ENCODE measurements at places on chromosomes 12 and 14. TPM values are rescaled to one million over a fixed set of nuclear protein-coding genes. Genes with fewer than 3 reads are reported as not detected.

DNA sequence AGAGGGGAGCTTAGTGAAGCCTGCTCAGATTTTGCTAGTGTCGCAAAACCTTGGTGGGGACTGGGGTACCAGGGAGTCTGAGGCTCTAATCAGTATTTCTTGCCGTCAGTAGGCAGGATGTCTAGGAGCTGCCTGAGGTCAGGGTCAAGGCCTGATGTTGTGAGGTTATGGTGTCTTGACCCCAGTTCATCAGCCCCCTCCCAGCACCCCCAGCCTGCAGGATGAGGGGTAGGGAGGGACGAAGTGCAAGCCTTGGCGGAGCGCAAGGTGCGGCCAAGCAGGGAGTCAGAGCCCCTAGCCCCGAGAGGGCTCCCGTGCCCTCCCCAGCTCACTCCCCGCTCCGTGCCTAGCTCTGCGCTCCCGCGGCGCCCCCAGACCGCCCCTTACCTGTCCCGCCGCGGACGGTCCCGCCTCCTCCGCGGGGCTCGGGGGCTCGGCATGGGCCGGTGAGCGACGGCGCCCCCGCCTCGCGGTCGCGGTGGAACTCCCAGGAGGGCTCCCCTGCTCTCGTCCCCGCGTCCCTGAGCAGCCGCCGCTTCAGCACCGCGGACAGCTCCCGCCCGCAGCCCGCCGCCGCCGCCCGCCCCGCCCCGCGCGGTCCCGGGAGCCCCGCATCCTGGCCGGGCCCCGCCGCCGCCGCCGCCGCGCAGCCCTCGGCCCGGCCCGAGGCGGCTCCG is 347 bp downstream of the SYNDIG1L start:
- DNase-seq, result peak; percentile 82

Gene ABCC9
- total RNA-seq, result 13.0 TPM

DNA sequence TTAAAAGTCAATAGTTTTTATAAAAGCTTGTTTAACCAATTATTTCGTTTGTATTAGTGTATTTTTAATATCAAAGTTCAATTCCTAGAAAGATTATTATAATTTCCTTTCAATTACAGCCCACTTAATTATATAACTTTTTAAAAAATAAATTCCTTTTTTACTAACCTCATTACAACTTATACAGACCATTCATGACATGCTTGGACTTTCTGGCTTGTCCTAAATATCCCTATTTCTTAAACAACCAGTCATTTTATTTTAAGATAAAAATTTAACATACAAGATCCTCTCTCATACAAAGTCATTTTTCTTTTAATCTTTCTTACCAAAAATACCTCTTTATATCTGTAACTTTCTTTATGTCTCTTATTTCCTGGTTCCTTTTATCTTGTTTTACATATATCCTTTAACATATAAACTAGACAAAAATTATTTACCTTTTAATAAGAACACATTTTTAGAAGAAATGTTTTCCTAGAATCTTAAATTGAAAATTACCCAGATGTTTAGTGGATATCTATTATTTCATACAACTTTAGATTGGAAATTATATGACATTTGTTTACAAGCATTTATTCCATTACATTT is 10.4 kb upstream of the TMEM263 start:
- DNase-seq, result no peak

DNA sequence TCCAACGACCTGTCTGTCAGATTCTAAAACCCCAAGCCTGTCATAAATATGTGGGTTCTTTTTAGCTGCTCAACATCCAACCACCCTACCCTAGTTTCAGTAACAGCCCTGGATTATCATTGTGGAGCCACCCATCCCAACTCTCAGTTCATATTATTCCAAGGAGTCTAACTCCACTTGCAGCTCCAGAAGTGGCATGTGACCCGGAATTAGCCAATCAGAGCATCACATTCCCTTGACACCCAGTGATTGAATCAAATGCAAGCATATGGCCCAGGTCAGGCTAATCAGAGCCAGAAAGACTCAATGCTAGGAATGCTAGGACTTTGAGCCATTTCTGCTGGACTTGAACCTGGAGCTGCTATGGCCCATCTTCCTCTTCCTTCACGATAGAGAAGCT is 17.1 kb upstream of the HSP90B1 start:
- DNase-seq, result no peak

- no peak for DNase-seq
Observed at GRCh38 chr12:47722136-47722834, 3.0 kb downstream of the ENDOU start.

Gene ZNF140
- total RNA-seq, result 75.8 TPM

Gene SPIC
- total RNA-seq, result not detected

DNA sequence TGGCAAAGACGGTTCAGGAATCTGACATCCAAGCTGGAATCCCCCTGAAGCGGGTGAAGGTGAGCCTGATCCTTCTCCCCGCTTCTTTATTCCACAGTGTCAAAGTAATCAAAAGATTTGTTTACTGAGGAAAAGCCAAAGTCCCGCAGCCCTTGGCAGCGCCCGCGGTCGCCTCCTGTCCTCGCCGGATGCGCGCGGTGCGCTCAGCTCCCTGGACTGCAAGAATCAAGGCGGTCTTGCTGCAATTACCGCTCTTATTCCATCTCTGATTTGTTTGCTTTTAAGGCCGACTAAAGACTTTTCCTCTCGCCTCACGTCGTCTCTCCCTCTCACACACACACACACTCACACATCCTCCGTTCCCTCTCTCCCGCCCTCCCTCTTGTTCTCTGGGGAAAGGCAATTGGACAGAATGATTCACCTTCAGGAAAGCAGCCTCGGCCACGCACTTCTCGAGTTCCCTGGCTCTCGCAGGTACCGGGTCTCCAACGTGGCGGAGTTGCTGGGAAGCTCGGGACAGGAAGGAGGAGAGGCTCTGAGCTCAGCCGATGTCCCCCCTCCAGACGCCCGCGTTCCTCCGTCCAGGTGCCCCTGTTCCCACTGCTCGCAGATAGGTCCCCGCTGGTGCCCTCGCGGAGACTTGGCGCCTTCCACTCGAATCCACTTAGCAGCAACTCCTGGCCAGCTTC is 68.6 kb upstream of the USP15 start:
- peak; percentile 11 for DNase-seq

Gene C12orf54
- not detected for total RNA-seq

Gene AACS
- 28.1 TPM for total RNA-seq

GRCh38 chr12:70645494-70646317 is 8.5 kb upstream of the PTPRB start:
- DNase-seq, result no peak

DNA sequence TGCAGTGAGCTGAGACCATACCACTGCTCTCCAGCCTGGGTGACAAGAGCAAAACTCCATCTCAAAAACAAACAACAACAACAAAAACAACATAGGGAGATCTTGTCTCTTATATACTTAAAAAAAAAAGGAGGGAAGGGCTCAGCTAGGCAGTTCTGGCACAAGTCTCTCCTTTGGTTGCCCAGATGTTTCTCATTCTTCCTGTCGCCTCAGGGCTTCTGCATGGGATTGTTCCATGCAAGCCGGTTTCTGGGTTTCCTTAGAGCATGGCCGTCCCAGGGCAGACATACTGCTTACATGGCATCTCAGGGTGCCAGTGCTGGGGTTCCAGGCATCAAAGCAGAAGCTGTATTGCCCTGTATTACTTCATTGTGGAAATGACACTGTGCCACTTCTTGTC is 5.2 kb upstream of the SLC8B1 start:
- no peak for DNase-seq

Gene OVCH1
- total RNA-seq, result 0.41 TPM

Gene SYNDIG1L
- 6.9 TPM for total RNA-seq

DNA sequence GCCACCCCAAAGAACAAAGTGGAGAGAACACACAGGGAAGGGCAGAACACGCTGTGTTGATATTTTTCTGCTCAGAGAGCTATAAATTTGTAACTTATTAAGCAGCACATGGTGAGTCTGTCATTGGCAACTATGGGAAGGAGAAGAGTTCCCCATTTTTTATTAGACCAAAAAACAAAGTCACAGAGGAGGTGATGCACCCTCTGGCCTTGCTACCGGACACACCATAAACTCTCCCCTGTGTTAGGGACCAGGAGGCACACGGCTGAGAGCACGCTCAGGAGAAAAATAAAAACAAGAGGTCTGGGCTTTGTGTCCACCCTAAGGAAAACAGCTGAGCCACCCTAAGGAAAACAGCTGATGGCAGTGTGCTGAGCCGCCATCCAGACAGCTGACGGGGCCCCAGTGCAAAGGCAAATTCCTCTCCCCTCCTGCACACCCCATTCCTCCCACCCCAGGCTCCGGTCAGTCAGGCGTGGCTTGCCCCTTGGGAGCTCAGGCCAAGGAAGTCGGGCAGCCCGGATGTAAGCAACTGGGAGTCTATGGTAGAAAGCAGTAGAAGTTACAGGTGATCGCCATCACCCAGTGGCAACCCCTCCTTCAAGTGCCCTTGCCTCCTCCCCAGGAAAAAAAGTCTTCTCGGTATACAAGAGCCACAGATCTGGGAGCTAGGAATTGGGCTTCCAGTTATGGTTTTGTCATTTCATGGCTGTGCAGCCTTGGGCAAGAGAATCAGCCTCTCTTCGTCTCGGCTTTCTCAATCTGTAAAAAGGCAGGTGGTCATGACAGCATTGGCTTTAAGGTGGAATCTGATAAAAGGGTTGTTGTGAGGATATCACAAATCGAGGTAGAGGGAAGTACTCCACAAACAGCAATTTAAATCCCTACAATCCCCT is 2.4 kb downstream of the PXN start:
- no peak for DNase-seq

DNA sequence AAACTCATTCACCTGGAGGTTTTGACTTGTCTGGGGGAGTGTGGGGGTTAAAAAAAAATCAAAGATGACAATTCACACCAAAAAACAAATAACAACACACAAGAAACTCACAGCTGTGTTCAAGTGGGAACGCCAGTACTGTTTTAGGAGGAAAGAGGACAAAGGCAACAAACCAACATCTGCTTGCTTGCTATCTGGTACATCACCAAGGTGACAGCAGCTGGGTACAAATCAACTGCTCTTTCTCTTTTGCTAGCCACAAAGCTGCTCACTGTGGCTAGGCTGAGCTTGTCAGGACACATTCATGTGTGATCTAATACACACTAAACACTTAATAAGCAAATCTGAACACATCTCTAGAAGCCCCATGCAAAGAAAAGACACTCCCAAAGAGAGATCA is 128.0 kb upstream of the RAP1B start:
- no peak for DNase-seq

GRCh38 chr14:71466251-71466650 is 466.0 kb upstream of the RGS6 start:
- DNase-seq, result no peak

DNA sequence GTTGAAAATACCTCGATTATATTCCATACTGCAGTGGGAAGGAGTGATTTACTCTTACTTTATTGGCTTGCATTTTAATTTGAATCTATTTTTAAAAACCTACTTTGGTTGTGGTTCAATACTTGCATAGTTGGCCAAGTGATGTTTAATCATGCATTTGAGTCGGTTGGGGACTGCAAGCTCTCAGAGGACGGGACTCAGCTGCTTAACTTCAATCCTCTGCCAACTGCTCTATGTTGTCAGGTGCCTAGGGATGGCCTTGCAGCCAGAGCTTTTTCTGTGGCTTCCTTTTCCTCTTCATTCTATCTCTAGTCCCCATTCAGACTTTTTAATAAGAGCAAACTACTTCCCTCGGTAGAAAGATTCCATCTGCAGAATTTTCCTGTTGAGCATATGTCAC is 53.4 kb upstream of the KRR1 start:
- no peak for DNase-seq

Gene EIF2B2
- 26.5 TPM for total RNA-seq

GRCh38 chr14:100678469-100678828 is 48.2 kb upstream of the DLK1 start:
- DNase-seq, result no peak

Gene PPP1R36
- 0.82 TPM for total RNA-seq

GRCh38 chr12:93970900-93971688 is 177.3 kb upstream of the PLXNC1 start:
- DNase-seq, result no peak

- DNase-seq, result no peak
Observed at GRCh38 chr14:68947802-68948201, 31.3 kb downstream of the ACTN1 start.

- DNase-seq, result no peak
Observed at GRCh38 chr12:5960783-5961182, 15.7 kb upstream of the ANO2 start.

DNA sequence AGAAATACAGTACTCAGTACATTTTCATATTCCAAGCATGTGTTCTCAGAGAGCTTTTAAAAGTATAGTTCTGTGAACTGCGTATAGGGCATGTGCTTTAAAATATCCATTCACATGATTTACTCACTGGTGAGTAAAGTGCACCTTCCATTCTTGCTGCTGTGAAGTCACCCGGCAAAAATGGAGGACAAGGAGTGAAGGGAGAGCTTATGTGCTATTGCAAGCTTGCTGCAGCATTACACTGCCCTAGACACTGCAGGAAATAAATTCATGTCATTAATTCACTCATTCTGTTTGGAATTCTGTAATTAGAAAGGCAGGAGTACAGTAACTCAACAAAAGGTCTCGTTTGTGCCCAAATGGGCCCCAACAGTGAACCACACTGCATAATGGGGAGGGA is 347.8 kb downstream of the PRKD1 start:
- DNase-seq, result no peak

- DNase-seq, result no peak
Observed at GRCh38 chr14:78644824-78645559, 474.8 kb downstream of the NRXN3 start.

- no peak for DNase-seq
Observed at GRCh38 chr12:126891789-126892188, 1375.2 kb upstream of the TMEM132C start.

DNA sequence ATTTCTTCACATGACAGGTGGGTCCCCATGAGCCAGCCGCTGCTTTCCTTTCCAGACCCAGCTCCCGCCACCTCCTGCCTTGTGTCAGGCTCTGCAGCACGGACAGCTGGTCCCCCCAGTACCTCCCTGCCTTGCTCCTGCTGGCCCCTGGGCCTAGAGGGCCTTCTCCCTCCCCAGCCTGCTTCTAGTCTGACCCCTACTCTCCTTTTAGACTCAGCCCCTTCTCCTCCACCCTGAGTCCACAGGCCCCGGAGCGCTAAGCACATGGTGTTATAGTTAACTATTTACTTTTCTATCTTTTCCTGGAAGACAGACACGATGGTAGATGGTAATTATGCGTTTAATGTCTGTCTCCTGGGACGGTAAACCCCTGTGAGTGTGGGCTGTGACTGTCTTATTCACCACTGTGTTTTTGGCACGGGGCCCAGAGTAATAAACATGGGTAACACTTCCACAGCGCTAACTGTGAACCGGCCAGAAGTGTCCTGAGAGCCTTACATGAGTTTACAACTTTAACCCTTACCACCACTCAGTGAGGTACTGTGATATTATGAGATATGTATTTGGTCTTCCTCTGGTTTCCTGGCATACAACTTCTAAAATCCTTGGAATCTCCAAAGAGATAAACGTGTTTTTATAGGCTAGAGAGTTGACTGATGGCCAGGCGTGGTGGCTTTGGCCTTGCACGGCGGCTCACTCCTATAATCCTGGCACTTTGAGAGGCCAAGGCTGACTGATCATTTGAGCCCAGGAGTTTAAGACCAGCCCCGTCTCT is 41.2 kb downstream of the DGLUCY start:
- DNase-seq, result no peak

DNA sequence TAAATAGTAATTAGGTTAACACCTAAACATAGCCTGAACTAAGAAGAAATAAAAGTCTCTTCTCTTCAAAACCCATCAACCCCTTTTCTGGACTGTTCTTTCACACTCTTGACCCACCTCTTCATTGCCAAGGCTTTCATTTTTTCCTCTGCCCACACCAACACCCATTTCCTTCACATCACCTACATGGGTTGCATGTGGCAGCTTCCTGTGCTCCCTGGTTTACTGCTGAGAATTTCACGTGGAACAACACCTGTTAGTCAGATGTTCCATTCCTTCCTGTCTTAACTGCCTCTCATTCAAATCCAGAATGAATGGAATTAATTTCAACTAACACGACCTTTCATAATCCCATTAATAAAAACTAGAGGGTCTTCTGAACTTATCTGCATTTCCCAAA is 157.3 kb downstream of the BCAT1 start:
- DNase-seq, result no peak

Data from frontal cortex (tissue), 4 donors.